ENCODE measurements at places on chromosomes 4 and X. TPM values are rescaled to one million over a fixed set of nuclear protein-coding genes. Genes with fewer than 3 reads are reported as not detected.

PNCK gene
- 1.9 TPM for total RNA-seq

OTUD6A gene
- not detected for total RNA-seq

GIMD1 gene
- not detected for total RNA-seq

MBNL3 gene
- total RNA-seq, result 0.63 TPM

PABPC1L2B gene
- total RNA-seq, result not detected

DNA sequence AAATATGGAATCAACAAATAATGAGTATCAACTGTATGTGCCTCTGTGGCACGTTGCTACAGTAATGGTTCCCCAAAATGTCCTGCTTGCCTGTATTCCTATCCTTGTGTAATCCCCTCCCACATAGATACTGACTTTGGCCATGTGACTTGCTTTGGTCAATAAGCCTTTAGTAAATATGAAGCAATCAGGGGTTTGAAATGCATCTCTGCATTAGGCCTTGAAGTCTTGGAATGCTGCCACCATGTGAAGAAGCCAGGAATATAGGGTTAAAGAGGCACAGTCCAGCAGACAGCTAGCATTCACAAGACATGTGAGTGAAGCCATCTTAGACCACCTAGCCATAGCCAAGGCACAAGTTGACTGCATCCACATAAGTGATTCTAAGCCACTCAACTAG, 190.9 kb downstream of the GABRB1 start:
- DNase-seq, result no peak

DNA sequence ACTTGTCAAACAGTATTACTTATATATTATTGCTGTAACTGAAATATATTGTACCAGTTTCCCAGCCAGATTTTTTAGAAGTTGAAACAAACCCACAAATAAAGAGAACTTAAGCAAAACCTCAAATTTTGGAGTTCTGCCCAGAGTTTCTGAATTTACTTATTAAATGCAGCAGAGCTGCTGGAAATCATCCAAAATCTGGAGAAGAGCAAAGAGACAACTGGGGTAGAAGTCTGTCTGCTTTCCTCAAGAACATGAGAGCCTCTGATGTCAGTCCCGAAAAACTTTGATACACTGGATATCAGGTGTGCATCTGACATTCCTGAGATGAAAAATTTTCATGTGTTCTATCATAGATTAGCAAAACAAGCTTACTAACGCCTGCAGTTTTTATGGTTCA, 325.9 kb downstream of the NR3C2 start:
- DNase-seq, result no peak

DNA sequence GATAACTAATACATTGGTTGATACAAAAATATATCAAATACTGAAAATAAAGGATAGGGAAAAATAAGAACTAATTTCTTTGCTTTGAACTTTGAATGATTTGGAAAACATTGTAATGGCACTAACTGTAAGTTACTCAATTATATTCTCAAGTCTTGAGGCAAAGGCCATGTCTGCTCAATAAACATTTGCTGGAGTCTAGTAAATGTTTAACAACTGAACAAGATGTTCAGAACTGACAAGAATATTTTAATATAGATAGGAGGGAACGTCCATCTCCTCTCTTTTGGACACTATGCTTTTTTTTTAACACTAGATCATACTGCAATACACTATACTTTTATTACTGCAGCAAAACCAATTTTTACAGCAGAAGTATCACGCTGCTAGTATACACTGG, 76.2 kb downstream of the PRSS12 start:
- no peak for DNase-seq

- no peak for DNase-seq
Measured at GRCh38 chr4:921830-922331, 10.2 kb downstream of the GAK start.

DNA sequence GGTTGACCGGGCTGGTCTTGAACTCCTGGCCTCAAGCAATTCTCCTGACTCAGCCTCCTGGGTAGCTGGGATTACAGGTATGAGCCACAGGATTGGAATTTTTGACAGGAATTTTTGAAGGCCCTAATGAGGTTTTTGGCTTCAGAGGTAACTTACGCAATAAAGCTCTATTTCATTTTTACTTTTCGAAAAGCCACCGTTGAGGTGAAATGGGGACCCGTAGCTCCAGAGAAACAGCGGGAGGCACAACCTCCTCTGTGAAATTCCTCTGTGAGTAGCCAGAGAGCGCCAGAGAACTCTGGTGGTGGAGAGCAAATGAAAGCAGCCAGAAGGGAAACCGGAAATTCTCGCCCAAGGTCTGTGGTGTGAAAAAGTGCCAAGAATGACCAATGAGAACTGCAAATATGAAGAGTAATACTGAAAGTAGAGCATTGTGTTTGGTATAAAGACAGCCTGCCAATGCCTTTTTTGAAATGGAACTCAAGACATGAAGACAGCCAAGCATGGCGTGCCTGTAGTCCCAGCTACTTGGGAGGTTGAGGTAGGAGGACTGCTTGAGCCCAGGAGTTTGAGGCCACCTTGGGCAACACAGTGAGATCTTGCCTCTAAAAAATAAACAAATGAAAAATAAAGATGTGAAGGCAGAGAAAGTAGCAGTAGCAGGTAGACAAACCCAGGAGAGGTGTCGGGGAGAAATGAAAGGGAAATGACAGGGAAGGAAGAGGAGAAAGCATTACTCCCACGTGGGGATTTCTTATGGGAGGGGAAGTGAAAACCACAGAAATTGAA, 33.0 kb upstream of the TMEM131L start:
- peak; percentile 50 for DNase-seq

DNA sequence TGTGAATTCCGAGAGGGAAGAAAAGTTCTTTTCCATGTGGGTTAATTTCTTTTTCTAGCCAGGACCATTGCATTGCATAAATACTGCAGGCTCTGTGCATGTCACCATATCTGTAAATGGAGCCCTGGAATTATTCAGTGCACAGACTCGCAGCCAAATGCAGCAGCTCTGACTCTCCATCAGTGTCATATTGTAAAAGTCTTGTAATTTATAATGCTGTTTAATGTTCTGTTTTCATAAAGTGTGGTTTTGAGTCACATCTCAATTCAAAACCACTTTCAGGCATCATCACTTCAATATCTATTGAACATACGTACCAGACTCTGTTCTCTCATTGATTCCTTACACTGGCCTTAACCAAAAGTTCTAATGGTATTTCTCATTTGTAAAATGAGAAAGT, 193.9 kb upstream of the RPL34 start:
- DNase-seq, result no peak

All from K562 (cell line).